ENCODE measurements at places on chromosomes 4 and X.
A peak's percentile ranks its signal among the peaks of the same experiment; 100 is the strongest.

DNA sequence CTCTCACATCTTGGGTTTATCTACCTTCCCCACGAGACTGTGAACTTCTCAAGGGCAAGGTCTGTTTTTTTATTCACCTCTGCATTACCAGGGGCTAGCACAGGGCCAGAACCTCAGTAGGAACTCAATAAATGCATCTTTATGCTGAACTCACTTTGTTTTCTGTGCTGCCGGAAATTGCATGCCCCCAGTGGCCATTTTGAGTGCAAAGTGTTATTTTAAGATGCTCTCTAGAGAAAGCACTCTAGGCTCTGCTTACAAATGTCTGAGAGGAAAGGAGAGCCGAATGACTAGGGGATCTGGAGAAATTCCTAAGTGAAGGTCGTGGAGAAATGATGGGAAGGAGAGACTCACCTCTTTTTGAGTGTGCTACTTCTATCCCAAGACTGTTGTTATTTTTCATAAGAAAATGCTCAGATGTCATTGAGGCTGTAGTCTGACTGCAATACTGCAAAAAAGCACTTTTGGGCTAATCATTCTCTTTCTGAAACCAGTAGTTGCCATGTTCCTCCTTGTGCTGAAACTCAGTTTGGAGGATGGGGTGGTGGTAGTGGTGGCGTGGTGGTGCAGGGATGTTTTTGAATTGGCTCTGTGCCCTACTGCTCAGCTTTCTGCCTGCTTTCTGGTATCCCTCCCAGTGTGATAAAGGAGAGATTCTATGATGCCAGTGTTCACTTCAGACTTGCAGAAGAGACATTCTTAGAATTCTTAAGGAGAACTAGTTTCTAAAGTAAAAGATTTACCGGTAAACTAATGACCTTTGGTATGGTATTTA is 41.3 kb downstream of the DOCK11 start:
- DNase-seq = no peak

GRCh38 chrX:31423609-31424189 is 351.9 kb upstream of the FTHL17 start:
- no peak for DNase-seq

DNA sequence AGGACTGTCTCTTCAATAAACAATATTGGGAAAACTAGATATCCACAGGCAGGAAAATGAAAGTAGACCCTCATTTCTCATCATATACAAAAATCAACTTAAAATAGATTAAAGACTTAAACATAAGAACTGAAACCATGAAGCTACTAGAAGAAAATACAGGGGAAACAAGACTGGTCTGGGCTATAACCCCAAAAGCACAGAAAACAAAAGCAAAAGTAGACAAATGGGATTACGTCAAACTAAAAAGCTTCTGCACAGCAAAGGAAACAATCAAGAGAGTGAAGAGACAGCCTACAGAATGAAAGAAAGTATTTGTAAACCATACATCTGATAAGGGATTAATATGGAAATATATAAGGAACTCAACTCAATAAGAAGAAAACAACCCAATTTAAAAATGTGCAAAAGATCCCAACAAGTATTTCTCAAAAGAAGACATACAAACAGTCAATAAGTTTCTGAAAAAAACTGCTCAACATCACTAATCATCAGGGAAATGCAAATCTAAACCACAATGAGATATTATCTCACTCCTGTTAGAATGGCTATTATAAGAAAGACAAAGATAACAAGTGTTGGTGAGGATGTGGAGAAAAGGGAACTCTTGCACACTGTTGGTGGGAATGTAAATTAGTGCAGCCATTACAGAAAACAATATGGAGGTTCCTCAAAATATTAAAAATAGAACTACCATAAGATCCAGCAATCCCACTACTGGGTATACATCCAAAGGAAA is 325.3 kb upstream of the RASGEF1B start:
- DNase-seq = peak; percentile 7

- DNase-seq = peak; percentile 75
Observed at GRCh38 chrX:1026263-1027015, 186.0 kb downstream of the CRLF2 start.

DNA sequence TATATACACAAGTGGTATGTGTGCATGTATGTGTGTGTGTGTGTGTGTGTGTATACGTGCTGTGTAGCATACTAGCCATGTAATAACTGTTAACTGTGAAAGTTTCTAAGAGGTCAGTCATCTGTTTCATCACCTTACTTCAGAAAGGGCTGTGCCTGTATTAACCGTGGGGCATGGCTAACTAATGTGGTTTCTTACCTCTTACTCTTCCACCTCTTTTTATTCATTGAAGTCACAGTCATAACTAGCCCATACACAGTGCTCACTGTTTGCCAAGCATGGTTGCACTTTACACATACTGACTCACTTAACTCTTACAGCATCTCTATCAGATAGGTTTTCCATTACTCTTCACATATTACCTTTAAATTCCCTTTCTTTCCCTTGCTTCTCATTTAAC is 23.7 kb upstream of the LRAT start:
- no peak for DNase-seq

GRCh38 chr4:143721317-143721716 is 20.8 kb upstream of the FREM3 start:
- DNase-seq = no peak

- DNase-seq = no peak
Observed at GRCh38 chrX:16457239-16457638, 192.7 kb upstream of the S100G start.

All from bone marrow (tissue), 2 donors.